Calu3 (cell line): ENCODE measurements at places on chromosomes 5 and 9.
A peak's percentile ranks its signal among the peaks of the same experiment; 100 is the strongest.

DNA sequence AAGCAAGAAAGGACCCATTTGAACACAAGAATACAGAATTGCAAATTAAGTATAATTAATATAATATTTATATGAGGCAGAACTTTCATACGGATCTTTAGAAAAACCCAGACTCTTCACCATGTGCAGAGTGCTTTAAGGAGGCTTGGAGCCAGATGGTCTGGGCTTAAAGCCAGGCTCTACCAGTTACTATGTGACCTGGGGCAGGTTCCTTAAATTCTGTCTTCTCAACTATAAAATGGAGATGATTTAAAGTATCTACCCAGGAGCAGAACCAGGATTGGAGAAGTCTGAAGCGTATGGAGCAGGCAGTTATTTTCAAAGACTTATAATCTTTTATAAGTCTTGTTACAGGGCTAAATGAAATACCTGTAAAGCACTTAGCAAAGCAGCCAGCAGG lies 202.1 kb downstream of the TSSK1B start:
- no peak for DNase-seq

DNA sequence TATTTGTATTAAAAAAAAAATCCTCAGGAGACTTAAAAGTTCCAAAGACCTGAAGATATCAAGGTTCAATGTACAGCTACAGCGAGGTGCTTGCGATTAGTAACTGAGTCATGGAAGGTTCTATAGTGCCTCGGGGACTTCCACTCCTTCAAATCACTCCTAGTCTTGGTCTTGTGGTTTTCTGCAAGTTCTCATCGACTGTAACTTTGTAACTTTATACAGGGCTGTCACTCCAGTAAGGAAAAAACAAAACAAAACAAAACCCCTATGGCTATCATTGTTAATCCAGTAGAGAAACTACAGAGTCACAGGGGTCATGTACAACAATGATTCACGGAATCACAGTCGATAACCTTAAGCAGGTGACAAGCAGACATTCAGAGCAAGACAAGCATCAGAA lies 39.8 kb upstream of the SELENOP start:
- no peak for DNase-seq

GRCh38 chr9:77673941-77674791 lies 26.0 kb upstream of the GNA14 start:
- no peak for DNase-seq

DNA sequence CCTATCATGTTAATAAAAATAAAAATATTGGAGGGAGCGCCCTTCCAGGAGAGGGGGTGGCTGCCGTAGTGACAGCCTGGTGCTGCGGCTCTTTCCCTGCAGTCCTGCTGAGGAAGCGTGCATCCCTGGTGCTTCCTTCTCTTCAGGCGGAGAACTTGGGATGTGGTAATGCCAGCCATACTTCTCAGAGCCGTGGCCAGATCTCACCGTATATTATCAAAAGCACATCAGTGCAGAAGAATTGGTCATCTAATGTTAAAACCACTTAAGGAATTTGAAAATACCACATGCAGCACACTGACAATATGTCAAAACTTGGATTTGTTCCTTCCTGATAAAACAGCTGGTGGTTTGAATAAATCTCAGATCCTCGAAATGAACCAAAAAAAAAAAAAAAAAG lies 17.7 kb downstream of the C9orf40 start:
- no peak for DNase-seq

DNA sequence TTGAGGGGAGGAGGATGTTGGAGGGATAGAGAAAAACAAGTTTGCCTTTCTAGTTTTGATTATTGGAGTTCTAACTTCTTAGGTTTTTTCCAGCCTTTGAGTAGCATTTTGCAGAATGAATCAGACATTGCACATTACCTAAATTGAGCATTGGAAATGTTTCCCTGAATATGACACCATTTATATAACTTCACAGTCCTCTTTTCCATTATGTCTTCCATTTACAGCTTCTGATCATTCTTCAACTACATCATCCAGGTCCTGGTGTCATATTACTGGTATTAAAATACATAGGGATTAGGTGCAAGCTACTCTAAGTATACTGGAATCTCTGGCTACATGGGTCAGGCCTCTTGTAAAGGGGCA lies 286.1 kb downstream of the ARHGAP26 start:
- DNase-seq: no peak

DNA sequence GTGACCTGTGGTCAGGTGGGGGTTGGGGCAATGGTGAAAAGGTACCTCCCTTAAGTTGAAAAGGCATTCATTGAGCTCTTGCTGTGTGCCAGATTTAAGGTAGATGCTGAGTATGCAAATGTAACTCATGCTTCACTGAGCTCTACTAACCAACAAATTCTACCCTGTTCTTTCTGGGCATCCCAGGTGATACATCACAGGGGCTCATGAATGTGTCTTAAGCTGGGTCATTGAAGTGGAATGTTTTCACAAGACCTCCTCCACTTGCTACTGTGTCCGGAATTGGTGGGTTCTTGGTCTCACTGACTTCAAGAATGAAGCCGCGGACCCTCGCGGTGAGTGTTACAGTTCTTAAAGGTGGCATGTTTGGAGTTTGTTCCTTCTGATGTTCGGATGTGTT lies 362.8 kb upstream of the ZNF462 start:
- no peak for DNase-seq

GRCh38 chr5:96121364-96121763 lies 159.7 kb upstream of the ELL2 start:
- DNase-seq: no peak

GRCh38 chr9:99037769-99038483 lies 67.0 kb upstream of the TGFBR1 start:
- no peak for DNase-seq

- DNase-seq: no peak
Measured at GRCh38 chr9:127970401-127971313, 10.1 kb downstream of the EEIG1 start.

- DNase-seq: no peak
Measured at GRCh38 chr9:124000161-124000783, 11.3 kb upstream of the LHX2 start.

DNA sequence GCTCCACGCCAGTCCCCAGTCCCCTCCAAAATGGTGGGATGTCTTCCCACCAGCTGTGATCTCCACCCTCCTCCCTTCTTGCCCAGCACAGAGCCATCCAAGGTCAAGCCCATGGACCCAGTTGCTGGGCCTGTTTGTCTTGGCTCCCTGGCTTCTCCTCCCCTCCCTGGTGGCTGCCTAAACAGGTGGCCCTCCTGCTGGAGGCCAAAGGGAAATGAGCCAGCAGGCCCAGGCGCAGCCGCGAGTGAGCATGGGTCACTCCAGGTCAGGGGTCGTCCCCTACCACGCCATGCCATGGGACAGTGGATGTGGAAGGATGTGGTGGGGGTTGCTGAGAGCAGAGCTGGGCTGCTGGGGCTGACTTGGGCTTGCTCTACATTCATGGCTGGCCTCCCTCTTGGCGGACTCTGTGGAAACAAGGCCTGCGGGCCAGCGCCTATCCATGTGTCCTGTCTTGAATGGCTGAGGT lies 33.6 kb downstream of the COL15A1 start:
- DNase-seq: no peak

DNA sequence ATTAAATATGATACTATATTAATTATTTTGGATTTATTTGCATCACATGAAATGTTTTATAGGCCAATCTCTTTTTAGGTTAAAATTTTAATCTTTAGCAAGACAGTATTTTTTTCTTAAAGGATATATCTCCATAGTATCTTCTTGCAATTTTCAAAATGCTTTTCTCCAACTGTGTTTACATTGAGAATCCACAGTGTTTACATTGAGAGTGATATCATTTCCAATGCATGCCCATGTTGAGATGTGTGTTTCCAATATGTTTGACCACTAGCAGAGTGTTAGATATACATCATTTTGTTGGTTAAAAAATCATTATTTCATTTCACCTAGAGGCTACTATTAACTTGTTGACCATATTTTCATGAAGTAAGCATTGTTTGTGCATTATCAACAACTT lies 17.3 kb downstream of the VCAN start:
- DNase-seq: no peak

DNA sequence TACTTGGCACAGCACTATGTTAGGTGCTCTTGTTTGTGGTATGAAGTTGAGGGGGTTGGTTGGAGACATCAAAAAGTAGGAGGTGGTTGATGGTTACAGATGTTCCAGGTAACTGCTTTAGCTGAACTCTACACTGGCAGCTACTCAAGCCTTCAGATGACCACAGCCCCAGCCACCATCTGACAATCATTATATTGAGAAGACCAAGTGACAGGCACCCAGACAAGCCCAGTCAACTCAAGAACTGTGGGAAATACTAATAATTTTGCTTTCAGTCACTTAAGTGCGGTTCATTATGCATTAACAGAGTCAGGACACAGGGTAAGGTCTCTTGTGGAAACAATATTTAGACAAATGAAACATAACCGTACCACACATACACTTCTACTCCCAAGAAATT lies 38.9 kb upstream of the SLIT3 start:
- no peak for DNase-seq

DNA sequence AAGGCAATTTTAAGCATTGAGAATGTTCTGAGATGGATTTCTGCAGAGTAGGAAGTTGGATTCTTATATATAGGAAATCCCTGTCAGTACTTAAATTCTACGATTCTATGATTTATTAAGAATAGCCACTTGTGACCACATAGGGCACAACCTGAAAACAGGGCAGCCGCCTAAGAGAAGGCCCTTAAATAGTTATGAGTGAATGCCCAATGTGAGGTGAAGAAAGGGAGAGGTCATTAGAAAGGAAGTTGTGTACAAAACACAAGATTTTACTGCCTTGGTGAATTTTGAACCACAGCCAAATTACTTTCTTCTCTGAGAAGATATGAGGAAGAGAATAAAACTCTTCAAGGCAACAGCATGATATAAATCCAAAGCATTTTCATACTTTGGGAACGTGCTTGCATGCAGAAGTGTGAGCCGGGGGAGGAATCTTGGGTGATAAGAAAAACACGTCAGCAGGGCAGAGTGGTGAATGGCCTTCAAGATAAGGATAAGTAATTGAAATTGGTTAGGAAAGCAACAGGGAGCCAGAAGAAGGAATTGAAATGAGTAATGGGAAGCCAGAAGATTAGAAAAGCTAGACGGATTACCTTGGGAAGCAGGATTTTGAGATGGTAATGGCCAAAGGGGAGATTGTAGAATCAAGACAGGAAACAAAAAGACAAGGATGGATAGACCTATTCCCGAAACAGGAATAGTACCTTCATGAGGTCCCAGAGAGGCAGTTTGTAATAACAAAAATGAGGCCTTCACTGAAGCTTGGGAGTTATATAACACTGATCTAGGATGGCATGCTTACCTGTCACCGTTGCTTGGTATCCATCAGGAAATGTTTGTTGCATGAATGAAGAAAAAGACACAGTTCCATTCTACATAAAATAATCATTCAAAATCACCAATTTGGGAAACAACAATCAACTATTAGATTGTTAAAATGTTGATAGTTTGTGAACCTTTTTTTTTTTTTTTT lies 244.3 kb downstream of the PDE4D start:
- DNase-seq: peak; percentile 8

- peak; percentile 79 for DNase-seq
Measured at GRCh38 chr5:149834246-149834855, 104.2 kb downstream of the PPARGC1B start.

DNA sequence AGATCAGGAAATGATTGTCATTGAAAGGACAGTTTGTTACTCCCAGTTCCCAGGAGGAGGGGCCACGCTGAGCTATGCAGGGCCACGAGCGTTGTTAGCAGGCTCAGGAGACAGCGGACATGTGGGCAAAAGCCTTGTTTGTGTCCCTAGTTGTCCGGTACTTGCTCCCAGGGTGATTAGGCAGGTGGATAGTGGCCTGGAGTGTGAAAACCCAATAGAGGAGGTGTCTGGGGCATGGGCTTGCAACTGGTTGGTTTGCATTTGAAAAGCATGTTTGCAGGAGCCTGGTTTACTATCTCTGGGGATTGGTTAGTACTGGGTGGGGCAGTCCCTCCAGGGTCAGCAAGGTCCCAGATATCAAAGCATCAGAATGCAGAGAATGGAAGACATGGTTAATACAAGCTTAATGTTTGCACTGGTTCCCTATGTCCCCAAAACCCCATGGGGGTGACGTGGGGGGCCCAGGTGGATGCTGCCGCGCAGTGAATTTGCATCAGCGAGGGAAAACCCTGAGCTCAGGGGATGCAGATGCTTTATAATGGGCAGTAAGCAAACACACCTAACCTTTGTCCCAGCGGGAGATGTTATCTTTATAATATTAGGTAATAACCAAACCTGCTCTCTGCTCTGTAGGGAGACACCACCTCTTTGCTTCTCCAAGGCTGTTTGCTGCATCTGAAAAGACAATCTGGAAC lies 39.7 kb downstream of the ROPN1L start:
- no peak for DNase-seq
